ENCODE measurements at places on chromosomes 7 and 10.

DNA sequence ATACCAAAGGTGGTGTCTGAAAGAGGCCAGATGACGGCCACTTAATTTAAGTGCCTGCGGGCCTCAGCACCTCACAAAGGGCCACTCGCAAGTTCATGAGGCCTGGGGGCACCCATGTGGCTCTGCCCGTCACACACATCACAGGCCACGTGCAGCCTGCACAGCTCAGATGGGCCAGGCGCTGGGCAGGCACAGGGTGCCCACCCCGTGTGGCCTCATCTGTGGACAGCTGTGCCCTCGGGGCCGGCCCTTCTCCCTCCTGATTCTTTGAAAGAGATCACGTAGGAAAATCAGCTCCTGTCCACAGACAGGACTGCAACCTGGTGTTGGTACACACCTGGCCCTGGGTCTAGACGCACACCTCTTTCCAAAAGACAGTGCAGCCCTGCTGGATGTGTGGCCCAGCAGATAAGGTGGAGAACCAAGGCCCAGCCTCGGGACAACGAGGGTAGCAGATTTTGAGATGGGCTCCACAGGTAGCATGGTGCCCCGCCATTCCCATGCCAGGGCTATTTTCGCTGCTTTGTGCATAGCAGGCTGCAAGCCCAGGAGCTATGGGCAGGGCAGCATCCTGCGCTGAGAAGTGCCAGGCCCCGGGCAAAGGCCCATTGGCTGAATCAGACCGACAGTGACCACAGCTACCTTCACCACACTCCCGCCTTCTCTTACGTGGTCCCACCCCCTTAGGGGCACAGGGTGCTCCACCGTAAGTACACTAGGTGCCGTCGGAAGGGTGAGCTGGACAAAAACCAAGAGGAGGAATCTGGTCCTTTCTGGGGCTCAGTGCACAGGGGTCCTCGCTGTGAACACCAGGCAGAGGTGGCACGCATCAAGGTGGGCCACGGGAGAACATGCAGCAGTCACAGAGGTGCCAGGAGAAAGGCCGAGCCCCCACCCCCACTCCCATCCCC lies 124.5 kb downstream of the EBF3 start:
- DNase-seq: no peak

DNA sequence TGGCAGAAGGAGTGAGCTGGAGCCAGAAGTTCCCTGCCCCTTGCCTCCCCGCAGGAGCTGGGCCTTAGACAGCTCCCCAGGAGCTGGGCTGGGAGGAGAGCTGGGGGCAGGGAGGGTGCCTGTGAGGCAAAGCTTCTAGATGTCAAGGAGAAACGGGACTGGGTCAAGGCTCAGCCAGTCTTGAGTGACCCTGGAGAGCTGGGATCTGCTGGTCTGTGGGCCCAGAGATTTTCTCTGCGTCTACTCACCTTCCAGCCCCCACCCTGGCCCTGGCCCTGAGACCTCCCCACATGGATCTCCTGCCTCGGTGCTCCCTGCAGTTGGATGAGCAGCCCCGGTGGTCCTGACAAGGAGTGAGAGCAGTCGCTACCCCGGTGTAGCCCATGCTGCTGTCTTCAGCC lies 20.3 kb upstream of the SHH start:
- no peak for DNase-seq

DNA sequence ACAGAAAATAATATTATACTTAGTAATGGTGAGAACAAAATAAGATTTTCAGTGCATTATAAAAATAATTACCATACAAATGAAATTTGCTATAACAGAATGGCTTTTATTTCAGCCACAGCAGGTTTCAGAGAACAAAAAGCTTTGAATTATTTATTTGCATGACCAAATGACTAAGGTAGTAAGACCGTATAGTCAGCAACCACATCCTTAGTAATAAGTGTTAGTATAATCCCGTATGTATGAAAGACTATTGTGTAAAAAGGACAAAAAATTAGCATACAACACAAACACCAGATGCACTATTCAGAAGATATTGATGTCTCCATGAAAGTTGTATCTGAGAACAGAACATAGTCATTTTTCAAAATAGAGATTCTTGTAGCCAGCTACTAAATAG lies 12.2 kb downstream of the PDZD8 start:
- DNase-seq: no peak

GRCh38 chr10:67793313-67793712 lies 44.7 kb downstream of the DNAJC12 start:
- no peak for DNase-seq

DNA sequence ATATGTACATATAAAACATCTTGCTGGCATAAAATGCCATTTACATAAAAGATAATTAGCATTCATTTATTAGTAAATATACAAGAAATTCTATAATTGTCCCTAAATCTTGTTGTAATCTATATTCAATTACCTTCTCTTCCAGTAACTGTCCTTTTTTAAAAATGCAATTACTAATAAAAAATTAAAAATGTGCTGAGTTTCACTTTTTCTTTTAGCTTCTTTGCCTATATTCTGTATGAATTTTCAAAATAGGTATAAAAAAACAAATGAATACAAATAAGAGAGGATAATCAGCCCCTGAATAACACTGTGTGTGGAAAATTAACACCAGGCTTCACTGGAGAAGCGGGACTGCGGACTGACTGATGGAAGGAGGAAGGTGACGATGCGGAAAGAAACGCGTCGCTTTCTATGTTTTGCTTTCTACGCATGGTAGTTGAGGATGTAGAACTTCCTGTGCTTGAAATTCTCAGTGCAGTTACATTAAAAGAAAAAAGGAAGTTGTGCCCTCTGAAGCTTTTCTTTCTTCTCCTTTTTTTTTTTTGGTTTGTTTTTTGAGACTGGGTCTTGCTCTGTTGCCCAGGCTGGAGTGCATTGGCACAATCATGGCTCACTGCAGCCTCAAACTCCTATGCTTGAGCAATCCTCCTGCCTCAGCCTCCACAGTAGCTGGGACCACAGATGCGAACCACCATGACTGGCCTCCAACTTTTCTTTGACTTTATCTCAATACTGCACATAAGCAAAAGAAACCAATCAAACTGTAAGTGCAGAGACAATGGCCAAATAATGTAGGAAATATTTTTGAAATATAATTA lies 7.4 kb upstream of the ZMYND11 start:
- DNase-seq: no peak

DNA sequence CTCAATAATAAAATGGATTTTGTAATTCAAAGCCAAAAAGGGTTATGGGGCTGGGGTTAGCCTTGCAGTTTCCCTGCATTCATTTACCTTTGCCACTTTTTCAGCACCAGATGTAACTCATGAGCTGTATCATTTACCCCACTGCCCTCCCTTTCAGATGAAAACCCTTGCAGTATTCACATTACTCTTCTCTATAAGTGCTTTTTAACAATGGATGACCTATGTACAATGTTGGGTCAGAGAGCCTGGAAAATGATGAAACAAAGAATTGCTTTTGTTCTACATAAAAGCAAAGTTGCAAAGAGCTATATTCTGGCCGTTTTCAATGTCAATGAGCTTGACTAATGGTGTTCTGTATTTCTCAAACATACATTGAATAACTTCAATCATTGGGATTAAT lies 189.7 kb downstream of the TMEM26 start:
- DNase-seq: no peak

DNA sequence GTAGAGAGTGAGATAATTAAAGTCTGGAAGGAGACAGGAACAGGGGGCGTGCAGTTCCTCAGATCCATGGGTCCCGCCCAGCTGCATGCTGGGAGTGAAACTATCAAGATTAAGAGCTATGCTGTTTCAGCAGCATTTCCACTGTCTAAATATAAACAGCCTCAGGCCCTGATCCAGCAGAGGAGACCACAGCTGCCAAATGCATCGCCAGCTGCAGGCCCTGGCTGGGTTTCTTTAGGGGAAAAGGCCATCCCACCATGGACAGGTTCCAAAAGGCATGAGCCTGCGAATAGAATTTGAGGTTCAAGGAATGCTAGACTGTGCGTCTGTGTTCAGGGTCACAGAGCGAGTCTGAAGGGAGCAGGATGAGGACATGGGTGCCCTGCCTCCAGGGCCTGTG lies 411.4 kb downstream of the PAXIP1 start:
- no peak for DNase-seq

DNA sequence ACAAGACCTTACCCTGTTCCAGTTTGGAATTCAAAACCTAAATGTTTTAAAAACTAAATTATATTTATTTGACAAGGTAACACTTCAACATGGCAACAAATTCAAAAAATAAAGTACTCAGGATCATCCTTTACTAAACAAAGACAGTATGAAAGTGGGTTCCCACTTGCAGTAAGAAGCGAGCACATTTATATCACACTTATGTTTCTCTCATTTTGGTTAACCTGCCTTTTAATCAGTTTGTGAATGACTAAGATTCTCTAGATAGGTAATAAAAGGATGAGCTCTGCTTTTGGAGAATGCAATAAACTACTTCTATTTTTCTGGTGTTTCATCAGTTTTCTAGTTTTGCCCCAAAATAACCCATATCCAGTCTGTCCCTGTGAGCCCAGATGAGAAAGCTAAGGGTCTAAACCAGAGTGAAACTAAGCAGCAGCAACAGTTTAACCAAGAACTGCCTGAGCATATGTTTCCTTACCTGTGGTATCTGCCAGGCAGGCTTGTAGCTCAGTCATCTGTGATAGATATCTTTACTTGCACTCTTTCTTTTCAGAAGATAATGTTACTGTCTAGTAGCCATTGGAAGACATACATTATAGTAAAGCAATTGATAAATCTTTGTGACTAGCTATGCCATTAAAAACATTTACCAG lies 64.1 kb downstream of the ABLIM1 start:
- no peak for DNase-seq

GRCh38 chr10:105609451-105609850 lies 968.4 kb downstream of the SORCS3 start:
- DNase-seq: no peak

GRCh38 chr10:24952707-24953645 lies 570 bp upstream of the PRTFDC1 start:
- DNase-seq: peak; percentile 65

DNA sequence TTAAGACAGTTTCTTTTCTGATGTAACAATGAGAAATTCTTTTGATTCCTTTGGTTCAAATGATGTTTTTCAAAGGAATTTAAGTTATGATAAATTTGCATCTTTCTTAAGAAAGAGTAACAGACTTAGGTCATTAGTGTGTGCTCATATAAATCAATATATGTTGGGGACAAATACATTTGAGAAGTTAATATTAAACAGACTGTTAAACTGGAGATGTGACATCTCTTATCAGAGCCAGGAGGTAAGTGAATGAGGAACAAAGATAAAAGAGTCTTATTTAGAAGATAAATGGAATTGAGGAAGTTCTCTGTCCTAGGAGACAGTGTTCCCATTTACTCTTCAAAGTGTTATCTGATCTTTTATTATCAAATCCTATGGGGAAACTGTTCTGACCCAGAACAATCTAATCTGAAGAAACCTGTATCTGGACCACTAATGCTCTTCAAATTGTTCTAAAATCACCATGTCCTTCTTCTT lies 104.8 kb upstream of the LAMB4 start:
- no peak for DNase-seq

GRCh38 chr10:24553051-24553612 lies 170.6 kb downstream of the ARHGAP21 start:
- no peak for DNase-seq

DNA sequence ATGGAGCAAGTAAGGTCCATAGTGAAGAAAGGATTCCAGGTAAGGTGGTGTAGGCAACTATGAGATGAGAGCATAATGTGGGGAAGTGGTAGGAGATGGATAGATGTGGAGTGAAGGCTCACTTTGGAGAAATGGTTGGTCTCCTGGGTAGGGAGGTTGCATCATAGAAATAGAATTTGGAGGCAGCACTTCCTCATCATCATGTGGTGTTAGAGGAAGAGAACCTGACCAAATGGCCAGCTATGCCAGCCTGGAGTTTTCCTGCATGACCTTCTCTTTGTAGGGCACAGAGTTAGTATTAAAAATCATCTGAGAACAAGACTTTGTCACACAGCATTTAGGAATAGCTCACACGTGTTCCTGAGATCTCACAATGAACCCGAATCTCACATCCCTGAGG lies 126.7 kb upstream of the CXCL12 start:
- DNase-seq: no peak

DNA sequence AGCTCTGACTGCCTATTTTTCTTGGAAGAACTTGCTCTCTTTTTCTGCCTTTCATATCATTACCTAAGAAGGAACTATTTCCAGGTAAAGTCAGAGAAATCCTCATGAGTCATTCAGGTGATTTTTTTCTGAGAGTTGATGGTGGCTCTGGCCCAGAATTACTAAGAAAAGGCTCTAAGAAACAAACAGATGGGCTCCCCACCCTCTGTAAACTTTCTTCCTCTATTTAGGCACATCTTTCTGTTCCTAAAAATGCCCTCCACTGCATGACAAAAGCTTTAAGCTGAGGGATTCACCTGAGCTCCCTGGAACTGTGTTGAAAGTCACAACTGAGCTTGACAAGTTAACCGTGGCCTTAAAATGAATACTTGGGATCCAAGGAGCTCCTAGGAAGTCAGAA lies 1.6 kb downstream of the OLAH start:
- no peak for DNase-seq

- no peak for DNase-seq
Observed at GRCh38 chr7:131493581-131493980, 62.8 kb downstream of the PODXL start.

DNA sequence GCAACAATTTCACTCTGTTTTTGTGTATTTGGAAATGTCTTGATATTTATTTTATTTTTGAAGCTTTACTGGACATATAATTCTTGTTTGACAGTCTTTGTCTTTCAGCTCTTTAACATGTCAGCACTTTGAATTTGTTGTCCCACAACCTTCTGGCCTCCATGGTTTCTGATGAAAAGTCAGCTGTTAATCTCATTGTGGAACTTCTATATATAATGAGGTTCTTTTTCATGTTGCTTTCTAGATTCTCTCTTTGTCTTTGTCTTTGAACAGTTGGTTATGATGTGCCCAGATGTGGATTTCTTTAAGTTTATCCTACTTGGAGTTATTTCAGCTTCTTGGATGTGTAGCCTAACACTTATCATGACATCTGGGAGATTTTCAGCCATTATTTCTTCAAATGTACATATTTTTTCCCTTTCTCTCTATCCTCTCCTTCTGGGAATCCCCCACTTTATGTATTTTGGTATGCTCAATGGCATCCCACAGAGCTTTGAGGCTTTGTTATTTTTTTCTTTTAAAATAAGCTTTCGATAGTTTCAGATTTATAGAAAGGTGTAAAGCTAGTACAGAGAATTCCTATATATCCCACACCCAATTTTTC lies 9.5 kb upstream of the LMTK2 start:
- DNase-seq: no peak

- peak; percentile 9 for DNase-seq
Observed at GRCh38 chr10:48463318-48464003, 141.4 kb downstream of the ARHGAP22 start.

Measured in activated T-cell treated with anti-CD3 and anti-CD28 coated beads, Interleukin-2, amount 50 U/mL, for 48 hours (primary cell).